Spleen (tissue), 13 donors: ENCODE measurements at places on chromosomes 5 and 9. TPM values are rescaled to one million over a fixed set of nuclear protein-coding genes. Genes with fewer than 3 reads are reported as not detected.

- no peak for DNase-seq
Observed at GRCh38 chr9:4923580-4924544, 61.2 kb upstream of the JAK2 start.

The RNF180 gene
- total RNA-seq = 8.9 TPM

The FCHO2 gene
- 24.8 TPM for total RNA-seq

The CDHR2 gene
- total RNA-seq = 0.70 TPM

- no peak for DNase-seq
Observed at GRCh38 chr9:120690372-120690771, 23.9 kb downstream of the MEGF9 start.

- DNase-seq = peak; percentile 35
Observed at GRCh38 chr5:176730815-176731475, 79.4 kb upstream of the UNC5A start.

GRCh38 chr9:98251551-98251950, 3.9 kb downstream of the TBC1D2 start:
- DNase-seq = no peak

- no peak for DNase-seq
Observed at GRCh38 chr9:72144756-72145492, 4.3 kb upstream of the GDA start.

DNA sequence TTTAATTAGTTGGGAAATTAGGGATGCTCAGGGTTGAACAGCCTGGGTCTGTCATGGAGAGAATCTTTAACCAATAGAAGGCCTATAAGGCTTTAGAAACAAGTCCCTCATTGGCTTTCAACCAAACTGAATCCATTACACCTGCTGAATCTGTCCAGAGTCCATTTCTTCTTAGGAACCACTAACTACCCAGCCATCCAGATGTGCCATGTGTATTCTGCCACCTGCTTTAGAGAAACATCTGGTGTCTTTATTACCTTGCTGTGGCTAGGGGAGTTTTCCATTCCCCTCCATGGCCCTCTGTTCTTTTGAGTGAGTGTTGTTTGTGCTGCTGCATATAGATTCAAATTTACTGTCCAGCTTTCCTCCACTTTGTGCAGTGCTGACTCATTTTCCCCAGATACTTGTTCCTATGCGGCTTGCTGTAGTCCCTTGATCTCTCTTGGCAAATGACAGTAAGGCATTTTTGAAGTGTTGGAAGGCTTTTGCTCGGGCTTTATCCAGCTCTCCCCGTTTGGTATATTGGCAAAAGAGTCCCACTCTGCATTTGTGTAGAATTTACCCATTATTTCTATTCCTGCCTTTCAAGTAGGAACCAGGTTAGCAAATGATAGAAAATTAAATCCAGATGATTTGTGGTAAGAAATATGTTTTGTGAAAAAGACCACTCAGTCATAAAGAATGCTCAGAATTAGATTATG, 54.6 kb downstream of the NLN start:
- DNase-seq = no peak

- peak; percentile 89 for DNase-seq
Observed at GRCh38 chr9:89661956-89662717, 57.3 kb downstream of the GADD45G start.

The WDR36 gene
- 33.9 TPM for total RNA-seq

GRCh38 chr9:117276444-117276843, 138.4 kb downstream of the ASTN2 start:
- no peak for DNase-seq

GRCh38 chr5:99141534-99142128, 212.8 kb upstream of the CHD1 start:
- no peak for DNase-seq

The SH3PXD2B gene
- total RNA-seq = 8.2 TPM

- peak; percentile 85 for DNase-seq
Observed at GRCh38 chr5:180801596-180802324, 846 bp downstream of the MGAT1 start.

GRCh38 chr5:38634568-38635369, 78.3 kb upstream of the LIFR start:
- no peak for DNase-seq

DNA sequence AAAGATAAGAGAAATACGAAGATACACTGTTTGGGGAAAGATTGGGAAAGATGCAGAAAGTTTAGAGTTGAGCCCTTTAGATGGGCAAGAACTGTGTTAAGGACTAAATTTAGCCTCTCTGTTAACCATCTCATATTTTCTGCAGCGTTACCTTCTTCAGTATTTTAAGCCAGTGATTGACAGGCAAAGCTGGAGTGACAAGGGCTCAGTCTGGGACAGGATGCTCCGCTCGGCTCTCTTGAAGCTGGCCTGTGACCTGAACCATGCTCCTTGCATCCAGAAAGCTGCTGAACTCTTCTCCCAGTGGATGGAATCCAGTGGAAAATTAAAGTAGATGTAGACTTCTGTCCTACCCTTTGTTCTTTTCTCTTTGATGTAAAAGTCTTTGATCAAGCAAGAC, 26.4 kb upstream of the LNPEP start:
- DNase-seq = no peak

DNA sequence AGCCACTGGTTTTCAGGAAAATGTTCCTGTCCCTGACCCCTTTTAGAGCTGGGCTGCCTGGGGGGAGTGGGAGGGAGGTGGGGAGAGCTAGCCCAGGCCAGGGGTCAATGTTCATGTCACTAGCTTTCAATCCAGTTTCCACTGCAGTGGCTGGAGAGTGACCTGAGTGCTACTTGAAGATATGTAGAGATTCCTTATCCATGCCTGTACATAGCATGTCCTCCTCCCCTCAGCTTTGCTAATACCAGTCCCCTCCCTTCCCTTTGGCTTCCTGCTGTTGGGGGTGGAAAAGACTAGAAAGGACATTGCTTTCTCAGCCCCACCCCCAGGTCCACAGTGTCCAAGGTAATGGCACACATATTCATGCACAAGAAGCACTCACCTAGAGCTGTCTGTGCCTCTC, 7.8 kb downstream of the DNAJB5 start:
- no peak for DNase-seq

GRCh38 chr9:136931611-136932130, 12.9 kb downstream of the FBXW5 start:
- DNase-seq = no peak

The C5orf15 gene
- 49.6 TPM for total RNA-seq

GRCh38 chr5:97548739-97549080, 365.7 kb upstream of the RIOK2 start:
- no peak for DNase-seq

DNA sequence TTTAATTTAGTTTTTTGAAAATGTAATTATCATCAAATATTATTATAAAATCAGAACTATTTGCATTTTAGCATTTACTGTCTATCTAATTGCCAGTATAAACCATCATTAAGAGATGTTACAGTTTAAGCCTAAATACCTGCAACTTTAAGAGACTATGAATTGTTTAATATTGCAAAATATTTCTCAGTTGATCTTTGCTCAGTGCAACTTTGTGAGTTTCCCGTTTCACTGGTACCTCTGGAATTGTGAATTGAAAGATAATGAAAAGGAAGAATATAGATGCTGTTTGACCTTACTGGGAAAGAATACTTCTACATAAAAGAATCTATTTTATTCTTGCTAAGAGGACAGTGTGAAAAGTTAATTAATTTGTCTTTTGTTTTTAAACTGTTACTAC, 30.2 kb upstream of the TMED7 start:
- DNase-seq = no peak

- DNase-seq = no peak
Observed at GRCh38 chr9:130426883-130427282, 17.9 kb upstream of the ASS1 start.

The RLN2 gene
- 0.51 TPM for total RNA-seq

- DNase-seq = no peak
Observed at GRCh38 chr5:72107901-72108201, 576 bp downstream of the MAP1B start.

The ATOSB gene
- 31.9 TPM for total RNA-seq

GRCh38 chr9:89601306-89601705, 3.5 kb upstream of the GADD45G start:
- DNase-seq = no peak

The ZNF366 gene
- 8.5 TPM for total RNA-seq

The STK32A gene
- 0.82 TPM for total RNA-seq

- DNase-seq = no peak
Observed at GRCh38 chr9:69097923-69098593, 62.5 kb downstream of the FXN start.

The DIPK1B gene
- total RNA-seq = 18.1 TPM

The MRPS2 gene
- total RNA-seq = 19.2 TPM

The ENHO gene
- total RNA-seq = not detected

DNA sequence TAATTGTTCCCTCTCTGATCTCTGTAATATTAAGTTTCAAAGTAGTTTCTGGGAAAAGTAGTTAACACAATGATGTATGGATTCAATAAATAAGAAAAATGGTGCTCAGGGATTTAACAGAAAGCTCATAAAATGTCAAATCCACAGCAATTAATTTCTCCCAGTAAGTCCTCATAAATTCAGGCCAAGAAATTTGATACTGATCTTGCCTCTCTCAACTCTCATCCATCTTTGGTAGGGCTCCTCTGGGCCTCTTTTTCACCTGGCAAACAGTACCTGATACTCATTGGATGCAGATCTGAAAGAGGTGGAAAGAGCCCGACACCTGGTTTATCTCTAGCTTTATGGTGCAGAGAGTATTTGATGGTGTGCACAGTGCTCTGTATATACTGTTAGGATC, 106.1 kb downstream of the STK32A start:
- DNase-seq = no peak
